ENCODE measurements at places on chromosomes 2 and 18.
A peak's percentile ranks its signal among the peaks of the same experiment; 100 is the strongest.

GRCh38 chr2:24915796-24916195, 4.2 kb downstream of the ADCY3 start:
- no peak for DNase-seq

GRCh38 chr2:60780721-60781120, 24.7 kb downstream of the PAPOLG start:
- no peak for DNase-seq

DNA sequence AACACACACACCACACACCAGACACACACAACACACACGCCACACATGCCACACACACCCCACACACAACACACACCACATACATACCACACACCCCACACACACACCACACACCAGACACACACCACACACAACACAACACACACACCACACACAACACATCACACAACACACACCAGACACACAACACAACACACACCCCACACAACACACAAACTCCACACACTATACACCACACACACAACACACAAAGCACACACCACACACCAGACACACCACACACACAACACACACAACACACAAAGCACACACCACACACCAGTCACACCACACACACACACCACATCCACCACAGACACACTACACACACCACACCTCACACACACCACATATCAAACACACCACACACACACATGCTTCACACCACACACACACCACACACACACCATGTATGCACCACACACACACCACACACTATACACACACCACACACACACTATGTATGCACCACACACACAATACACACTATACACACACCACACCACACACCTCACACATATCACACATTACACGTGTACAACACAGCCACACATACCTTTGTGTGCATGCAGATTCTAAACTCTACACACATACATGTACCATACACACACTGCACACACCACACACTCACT, 72.2 kb downstream of the TMEM18 start:
- DNase-seq = no peak

GRCh38 chr2:16716944-16717343, 51.3 kb upstream of the CYRIA start:
- DNase-seq = no peak

GRCh38 chr2:71102981-71103681, 26.9 kb downstream of the MCEE start:
- DNase-seq = no peak

DNA sequence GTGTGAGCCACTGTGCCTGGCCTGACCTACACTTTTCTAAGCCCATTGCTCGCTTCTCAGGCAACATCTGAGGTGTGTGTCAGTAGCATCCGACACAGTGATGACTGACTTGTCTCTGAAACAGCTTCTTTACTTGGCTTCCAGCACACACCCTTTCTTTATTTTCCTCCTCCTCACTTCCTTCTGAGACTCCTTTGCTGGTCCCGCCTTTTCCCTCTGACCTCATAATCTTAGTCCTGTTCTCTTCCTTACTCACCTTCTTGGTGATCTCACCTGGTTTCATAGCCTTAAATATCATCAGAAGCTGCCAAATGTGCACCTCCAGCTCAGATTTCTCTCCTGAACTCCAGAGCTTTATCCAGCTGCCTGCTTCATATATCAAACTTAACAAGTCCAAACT, 66.6 kb upstream of the PELI1 start:
- DNase-seq = no peak

GRCh38 chr2:10284108-10284870, 18.4 kb upstream of the HPCAL1 start:
- DNase-seq = no peak

- DNase-seq = no peak
Measured at GRCh38 chr18:31744321-31745067, 16.2 kb downstream of the SLC25A52 start.

DNA sequence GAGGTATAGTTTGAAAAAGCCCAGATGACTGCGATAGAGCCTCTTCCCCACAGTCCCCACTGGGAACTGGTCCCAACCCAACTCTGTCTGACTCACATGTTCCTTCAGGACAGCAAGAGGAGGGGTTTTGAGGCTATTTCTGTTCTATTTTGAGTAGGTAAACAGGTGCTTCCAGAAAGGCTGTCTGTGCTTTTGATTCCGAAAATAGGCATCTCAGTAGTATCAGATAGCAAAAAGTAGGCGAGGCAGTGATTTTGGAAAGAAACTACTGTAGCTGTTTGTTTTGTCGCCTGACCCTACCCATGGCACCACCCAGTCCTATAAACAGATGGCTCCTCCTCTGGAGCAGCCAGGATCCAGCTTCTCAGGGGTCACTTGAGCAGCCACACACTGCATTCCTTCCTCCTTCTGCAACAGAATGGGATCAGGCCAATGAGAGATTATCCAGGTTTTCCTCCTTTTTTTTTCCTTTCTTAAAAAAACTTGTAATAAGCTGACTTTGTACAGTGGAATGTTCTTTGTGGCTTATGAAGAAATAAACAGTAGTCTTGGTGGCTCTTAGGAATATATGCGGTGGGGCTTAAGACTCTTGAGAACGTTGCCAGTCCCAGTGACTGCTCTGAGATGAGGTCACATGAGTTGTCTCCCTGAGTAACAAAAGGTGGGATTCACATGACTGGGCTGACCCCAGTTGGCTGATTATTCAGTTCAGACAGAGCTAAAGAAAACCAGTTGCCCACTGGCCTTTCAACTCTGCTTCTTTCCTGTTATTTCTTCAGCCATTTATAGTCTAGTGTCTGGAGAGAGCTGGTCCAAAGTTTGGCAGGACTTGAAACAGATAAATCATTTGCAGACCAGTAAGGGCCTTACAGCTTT, 98.6 kb downstream of the KCNS3 start:
- no peak for DNase-seq

- DNase-seq = peak; percentile 39
Measured at GRCh38 chr2:181471226-181471625, 14.0 kb downstream of the ITGA4 start.

DNA sequence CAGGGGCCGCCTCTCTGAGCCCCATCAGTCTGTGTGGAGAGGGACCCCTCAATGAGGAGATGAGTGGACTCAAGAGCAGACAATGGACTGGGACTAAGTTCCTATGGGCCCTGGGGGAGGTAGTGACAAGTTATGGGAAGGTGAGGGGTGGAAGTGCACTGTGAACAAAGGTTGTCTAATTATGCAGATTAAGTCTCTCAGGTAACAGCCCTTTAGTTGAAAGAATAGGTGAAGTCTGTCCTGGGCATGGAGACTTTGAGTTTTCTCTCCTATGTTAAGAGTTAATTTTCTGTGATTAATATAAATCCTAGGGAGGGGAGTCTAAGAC, 243.8 kb downstream of the FAM210A start:
- DNase-seq = no peak

- peak; percentile 3 for DNase-seq
Measured at GRCh38 chr2:31079665-31080064, 58.6 kb downstream of the GALNT14 start.

- DNase-seq = peak; percentile 95
Measured at GRCh38 chr2:60555066-60555782, 1.8 kb upstream of the BCL11A start.
